HT1080 (cell line): ENCODE measurements at places on chromosomes 3 and 15. TPM values are rescaled to one million over a fixed set of nuclear protein-coding genes. Genes with fewer than 3 reads are reported as not detected.

Gene TSPAN3
- total RNA-seq: 187 and 216 TPM in 2 replicates

Gene ZPLD1
- total RNA-seq: 0.11 and 0.23 TPM in 2 replicates

Gene LDHAL6B
- not detected in 2 replicates for total RNA-seq

Gene ZWILCH
- 56.8 and 57.3 TPM in 2 replicates for total RNA-seq

Gene SKOR1
- not detected in 2 replicates for total RNA-seq

Gene CORO2B
- 12.3 and 15.9 TPM in 2 replicates for total RNA-seq

Gene MED12L
- 1.5 and 2.0 TPM in 2 replicates for total RNA-seq

Gene EAF1
- total RNA-seq: 27.7 and 36.5 TPM in 2 replicates

Gene LYSMD2
- total RNA-seq: 16.5 and 19.3 TPM in 2 replicates

Gene ITPKA
- total RNA-seq: 10.9 and 15.0 TPM in 2 replicates

Gene OXTR
- 1.5 and 2.6 TPM in 2 replicates for total RNA-seq

Gene SEMA4B
- 53.7 and 57.1 TPM in 2 replicates for total RNA-seq

Gene STRA6
- total RNA-seq: 0.10 TPM in 1 of 2 replicates, not detected in the other

Gene DGKG
- total RNA-seq: 20.3 and 22.0 TPM in 2 replicates
